Dorsolateral prefrontal cortex (tissue), 122 donors: ENCODE measurements at places on chromosomes 12 and 14.
A peak's percentile ranks its signal among the peaks of the same experiment; 100 is the strongest.

- DNase-seq: no peak
Measured at GRCh38 chr14:58638231-58639197, 752 bp downstream of the DACT1 start.

- no peak for DNase-seq
Measured at GRCh38 chr14:91112194-91112593, 1.7 kb upstream of the DGLUCY start.

- DNase-seq: no peak
Measured at GRCh38 chr14:40386433-40386832, 954.2 kb upstream of the FBXO33 start.

GRCh38 chr12:66549050-66549389 is 129.9 kb downstream of the GRIP1 start:
- no peak for DNase-seq

DNA sequence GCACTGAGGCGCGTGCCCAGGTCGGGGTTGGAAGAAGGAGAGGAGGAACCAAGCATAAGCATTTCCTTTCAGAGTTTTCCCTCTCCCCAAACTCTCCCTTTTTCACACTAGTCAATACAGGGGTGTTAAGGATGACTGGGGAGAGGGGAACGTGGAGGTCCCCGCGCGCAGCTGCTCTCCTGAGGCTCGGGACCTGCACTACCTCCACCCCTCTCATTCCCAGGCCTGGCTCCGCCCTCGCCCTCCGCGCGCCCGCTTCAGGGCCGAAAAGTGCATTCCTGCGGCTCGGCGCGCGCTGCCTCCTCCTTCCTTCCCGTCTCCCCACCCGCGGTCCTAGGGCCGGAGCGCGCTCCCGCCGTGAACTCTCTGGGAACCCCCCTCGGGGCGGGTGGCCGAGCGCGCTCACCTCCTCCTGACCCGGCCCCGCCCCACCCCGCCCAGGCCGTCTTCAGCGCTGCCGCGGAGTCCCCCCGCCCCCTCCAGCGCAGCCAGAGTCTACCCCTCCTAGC is 11.3 kb downstream of the RARG start:
- DNase-seq: peak; percentile 50

- no peak for DNase-seq
Measured at GRCh38 chr14:71168564-71169427, 261.5 kb downstream of the PCNX1 start.

GRCh38 chr14:72552236-72552635 is 341.7 kb downstream of the DPF3 start:
- no peak for DNase-seq

GRCh38 chr14:25237845-25238244 is 187.9 kb upstream of the STXBP6 start:
- DNase-seq: no peak

DNA sequence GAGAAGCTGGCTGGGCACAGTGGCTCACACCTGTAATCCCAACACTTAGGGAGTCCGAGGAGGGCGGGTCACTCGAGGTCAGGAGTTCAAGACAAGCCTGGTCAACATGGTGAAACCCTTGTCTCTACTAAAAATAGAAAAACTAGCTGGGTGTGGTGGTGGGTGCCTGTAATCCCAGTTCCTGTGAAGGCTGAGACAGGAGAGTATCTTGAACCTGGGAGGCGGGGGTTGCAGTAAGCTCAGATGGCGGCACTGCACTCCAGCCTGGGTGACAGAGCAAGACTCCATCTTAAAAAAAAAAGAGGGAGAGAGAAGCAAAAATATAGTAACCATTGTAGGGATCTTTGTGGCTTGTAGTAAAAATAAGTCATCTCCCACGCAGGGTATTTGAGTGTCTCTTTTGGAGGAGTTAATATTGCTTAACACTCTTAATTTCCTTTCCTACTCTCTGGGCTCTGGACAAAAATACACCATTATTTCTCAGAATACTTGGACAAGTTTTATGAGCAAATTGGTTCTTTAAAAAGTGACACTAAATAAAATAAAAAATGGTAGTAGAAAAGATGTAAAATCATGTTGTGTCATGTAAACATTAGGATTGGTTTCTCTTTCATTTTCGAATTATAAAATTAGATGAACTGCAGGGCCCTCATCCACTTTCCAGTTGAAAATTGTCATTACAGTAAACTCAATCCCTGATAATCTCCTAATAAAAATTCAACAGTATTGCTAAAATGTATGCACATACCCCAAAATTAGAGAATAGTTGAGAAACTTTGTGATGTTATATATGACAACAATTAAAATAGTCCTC is 61.1 kb upstream of the C12orf71 start:
- no peak for DNase-seq

DNA sequence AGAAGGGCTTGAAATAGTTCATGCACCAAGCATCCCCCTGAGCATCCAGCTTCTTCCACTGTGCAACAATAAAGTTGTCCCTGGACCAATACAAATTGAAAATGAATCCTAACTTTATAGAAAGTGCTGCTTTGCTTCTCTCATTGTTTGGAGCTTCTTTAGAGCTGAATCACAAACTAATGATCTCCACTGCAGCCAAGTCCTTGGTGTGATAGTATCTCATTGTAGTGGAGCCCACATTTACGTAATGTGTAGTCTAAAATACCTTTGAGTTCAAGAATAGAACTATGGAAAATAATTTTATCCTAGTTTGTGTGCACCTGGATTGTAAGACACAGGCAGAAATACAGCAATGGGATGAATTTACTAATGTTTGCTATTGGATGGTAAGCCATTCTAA is 319.9 kb downstream of the EGLN3 start:
- no peak for DNase-seq

DNA sequence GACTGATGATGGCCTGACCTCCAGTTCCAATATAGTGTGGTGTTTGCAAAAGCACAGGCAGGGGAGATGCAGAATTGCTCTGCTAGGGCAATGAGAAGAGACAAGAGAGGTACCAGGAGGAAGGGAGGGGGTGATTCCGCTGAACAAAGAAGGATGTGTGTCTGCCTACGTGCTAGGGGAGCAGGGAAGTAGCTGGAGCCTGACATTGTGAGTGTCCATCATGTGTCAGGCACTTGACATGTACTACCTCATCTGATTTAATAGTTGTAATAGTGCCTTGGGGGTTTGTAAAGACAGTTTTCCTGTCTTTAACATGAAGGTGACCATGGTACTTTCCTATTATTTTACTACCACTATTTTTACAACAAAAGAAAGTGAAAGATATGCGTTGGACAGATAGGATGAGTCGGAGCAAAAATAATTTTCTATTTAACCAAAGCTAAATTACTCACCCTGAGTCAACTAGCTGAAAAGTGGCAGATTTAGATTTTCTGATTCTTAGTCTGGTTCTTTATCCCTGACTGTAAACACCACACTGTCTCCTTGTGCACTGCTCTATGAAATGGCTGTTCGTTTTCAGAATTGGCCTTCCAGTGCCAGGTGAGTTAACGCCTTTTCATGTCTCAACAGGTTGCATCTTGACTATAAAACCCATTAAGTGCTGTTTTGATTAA is 33.7 kb upstream of the TEAD4 start:
- no peak for DNase-seq

GRCh38 chr14:68469208-68469713 is 323.6 kb downstream of the ZFP36L1 start:
- no peak for DNase-seq

DNA sequence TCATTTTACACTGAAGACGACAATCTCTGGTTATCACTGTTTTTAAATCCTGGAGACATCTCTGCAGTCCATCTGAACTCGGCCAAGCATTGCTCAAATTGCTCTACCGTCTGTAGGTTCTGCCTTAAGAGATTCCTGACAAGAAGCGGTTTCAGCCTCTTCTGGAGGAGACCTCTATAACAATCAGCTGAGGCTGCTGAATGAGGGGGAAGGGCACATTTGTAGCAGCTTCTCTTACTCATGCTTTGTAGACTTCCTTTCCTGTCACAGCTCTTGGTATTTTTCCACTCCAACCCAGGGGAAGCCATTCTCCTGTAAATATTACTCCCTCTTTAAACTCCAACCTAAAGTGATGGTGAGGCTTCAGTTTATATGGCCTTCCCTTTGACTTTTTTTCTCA is 3.0 kb downstream of the ARG2 start:
- peak; percentile 40 for DNase-seq

DNA sequence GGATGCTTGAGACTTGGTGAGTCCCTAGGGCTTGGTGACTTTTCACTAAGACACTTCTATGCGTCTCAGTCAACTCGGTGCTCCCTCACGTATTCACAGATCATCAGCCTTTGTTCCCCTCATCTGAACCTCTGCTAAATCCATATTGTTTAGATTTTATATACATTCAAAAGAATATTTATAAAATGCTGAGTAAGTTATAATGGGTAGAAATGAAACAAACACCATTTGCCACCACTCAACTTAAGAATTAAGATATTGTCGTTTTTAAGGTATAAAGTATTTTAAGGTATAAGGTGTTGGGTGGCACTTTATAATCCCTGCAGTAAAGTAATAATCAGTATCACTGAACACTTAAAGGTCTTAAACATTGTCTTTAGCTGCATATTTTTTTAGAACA is 103.0 kb downstream of the TTLL5 start:
- DNase-seq: no peak

GRCh38 chr12:78240827-78241226 is 410.1 kb downstream of the NAV3 start:
- no peak for DNase-seq

DNA sequence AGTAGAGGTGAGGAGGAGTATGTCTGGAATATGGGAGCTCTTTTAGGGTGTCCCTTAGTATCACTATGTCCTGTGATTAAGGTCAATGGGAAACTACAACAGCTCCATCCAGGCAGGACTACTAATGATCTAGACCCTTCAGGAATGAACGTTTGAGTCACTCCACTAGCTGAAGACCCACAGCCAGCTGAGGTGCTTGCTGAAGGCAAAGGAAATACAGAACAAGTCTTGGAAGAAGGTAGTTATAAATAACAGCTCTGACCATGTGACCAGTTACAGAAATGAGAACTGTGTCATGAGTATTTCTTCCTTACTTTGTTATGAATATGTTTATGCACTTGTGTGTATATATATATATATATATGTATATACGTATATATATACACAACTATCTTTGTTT is 40.5 kb upstream of the USP44 start:
- no peak for DNase-seq

- no peak for DNase-seq
Measured at GRCh38 chr12:62635649-62636048, 169.0 kb downstream of the MON2 start.

DNA sequence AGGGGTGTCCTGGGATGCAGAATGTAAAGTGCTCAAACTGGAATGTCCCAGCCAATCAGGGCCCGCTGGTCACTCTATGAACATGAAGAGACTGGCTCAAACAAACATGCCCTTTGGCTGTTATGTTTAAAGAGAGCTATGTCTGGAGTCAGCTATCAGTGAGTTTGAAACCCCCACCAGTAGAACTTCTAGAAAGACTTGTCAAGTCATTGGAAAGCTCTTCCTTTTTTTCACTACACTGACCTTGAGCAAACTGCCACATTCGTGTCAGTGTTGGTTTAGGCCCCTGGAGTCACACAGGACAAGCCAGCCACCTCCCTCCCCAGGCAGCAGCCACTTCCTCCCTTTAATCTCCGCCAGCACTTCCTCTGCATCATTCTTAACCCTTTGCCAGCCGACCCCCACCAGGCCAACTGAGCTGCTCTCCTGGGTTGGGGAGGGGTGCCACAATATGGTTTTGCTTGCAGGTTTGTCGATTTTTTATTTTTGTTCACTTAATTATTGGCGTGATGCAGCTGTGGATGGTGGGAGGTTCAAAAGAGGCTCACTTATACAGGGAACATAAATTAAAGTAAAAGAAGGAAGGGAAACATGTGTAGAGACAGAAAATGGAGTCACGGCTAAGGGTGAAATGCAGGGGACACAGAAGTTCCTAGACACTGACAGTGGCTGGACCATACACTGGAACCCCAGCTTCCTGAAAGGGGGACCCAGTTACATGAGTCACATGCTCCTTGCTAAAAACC is 25.3 kb downstream of the CMKLR1 start:
- no peak for DNase-seq
